ENCODE measurements at places on chromosomes 1 and 21.

GRCh38 chr1:230067871-230068620 is 1.0 kb downstream of the GALNT2 start:
- DNase-seq = no peak

DNA sequence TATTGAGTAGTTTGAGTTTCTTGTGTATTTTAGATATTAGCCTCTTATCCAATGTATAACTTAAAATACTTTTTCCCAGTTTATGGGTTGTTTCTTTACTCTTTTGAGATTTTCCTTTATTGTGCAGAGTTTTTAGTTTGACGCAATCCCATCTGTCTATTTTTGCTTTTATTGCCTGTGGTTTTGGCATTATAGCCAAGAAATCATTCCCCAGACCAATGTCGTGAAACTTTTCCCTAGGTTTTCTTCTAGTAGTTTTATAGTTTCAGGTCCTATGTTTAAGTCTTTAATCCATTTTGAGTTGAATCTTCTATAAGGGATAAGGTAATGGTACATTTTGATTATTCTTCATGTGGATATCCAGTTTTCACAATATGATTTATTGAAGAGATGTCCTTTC is 87.6 kb downstream of the LEPR start:
- no peak for DNase-seq

GRCh38 chr1:11741919-11742558 is 6.1 kb downstream of the AGTRAP start:
- DNase-seq = no peak

GRCh38 chr1:186689376-186689775 is 9.2 kb upstream of the PTGS2 start:
- no peak for DNase-seq

DNA sequence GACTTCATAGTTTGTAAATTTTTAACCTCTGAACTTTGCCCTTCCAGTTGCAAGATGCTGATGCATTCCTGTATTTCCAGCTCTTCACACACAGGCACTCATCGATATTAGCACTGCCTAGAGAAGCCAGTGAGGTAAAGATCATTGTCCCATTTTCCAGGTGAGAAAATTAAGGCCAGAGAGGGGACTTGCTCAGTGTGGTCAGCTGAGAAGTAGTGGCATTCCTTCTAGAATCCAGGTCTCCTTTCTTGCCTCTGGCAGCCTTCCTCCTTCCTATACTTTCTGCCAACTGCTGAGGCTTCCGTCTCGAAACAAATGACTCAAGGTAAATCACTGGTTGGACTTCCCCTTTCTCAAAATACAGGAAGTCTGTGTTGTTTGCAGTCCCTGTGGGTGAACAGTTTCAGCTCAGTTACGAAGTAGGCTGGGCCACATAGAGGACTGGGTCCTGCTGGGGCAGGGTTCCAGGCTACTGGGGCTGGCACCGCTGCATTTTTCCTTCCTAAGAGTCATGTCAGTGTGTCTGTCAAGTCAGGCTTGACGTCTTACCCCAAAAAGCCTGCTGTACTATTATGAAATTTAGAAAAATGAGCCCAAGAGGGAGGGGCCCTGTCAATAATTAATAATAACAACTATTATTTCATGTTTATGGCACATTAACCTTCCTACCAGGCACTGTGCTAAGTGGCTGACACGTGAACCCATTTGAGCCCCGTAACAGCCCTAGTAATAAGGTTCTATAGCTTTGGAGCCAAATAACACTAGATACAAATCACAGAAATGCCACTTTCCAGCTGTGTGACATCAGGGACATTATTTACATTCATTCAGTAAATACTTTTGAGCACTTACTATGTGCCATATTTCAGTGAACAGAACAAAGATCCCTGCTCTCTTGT is 16.6 kb upstream of the RNF19B start:
- DNase-seq = peak; percentile 18

DNA sequence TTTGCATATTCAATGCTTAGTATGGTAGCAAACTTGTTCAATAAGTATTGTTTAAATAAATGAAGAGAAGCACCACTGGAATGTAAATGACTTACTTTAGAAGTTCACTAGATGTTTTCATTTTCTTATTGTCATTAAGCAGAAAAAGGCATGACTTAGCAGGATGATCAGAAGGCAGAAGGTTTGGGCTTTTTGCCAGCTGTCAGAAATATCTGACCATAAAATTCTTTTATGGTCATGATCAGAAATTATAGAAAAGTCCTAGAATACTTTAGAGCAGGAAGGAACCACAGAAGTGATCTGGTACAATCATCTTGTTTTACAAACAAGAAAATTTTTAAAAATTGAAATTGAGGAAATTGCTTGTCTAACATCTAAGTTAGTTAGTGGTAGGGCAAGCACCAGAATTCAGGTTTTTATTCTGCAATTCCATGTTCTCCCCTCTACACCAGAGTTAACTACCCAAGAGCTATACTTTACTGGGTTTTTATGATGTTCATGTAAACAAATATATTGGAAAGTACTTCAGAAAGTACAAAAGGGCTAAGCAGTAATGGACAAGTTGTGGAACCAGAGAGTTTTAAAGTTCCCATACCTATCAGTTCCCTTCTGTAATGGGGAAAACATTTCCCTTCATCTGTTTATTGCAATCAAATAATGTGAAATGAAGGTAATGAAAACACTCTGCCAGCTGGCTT is 10.1 kb downstream of the FMO5 start:
- DNase-seq = no peak

GRCh38 chr1:171566467-171566866 is 55.6 kb upstream of the MYOCOS start:
- no peak for DNase-seq

DNA sequence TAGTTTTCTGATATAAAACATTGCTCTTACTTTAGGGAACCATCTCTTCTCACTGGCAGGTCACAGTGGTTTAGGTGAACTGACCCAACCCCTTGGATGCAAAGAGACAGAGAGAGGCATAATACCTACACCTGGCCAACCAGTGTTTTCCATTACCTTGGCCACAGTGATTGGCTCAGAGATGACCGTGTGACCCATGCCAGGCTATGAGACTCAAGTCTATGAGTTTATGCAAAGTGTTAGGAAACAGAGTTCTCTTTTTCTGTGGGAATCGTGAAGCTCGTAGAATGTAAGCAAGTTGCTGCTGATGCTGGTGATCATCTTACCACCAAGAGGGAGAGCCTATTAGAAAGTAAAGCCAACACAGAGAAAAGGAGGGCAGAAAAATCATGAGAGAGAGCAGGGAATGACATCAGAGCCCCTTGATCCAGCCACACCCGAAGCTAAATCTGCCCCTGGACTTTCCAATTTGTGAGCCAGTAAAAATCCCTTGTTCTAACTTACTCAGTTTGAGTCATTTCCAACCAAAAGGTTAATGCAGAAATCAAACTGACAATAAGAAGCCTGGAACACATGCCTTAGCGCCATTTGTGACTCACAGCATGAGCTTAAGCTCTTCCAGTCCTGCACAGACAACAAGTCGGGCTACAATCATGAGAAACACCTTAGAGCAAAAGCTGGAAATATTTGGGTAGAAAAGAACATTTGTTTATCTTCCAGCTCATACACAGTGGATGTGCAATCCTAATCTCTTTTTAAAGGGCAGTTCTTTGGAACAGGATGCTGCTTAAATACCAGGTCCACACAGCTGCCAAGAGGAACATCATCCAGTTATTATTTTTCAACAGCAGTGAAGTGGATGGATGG is 81.3 kb upstream of the KAZN start:
- no peak for DNase-seq

DNA sequence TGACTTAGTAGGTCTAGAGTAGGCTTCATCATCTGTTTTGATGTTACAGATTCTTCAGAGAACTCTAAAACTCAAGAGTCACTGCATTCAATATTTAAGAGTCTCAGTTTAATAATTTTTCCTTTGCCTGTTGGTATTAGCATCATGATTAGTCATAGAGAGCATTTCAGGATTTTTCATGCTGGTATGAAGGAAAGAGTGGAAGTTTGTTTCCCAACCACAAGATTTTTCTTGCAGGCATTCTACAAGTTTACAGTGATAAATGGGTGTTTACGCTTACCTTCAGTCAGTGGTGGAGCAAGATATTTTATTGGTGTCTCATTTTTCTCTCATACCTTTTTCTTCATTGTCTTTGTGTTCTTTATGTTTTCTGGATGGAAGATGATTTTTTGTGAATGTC is 58.4 kb upstream of the MYOCOS start:
- DNase-seq = no peak

GRCh38 chr1:51729824-51730301 is 113.0 kb downstream of the OSBPL9 start:
- DNase-seq = no peak

GRCh38 chr1:19260211-19261138 is 8.9 kb downstream of the MRTO4 start:
- no peak for DNase-seq

GRCh38 chr1:226355016-226355415 is 46.1 kb upstream of the LIN9 start:
- DNase-seq = no peak

GRCh38 chr1:150748878-150749719 is 16.5 kb downstream of the CTSS start:
- no peak for DNase-seq

GRCh38 chr1:91757763-91758460 is 128.0 kb downstream of the TGFBR3 start:
- DNase-seq = no peak

GRCh38 chr21:27700974-27701614 is 734.2 kb upstream of the ADAMTS5 start:
- peak; percentile 17 for DNase-seq

DNA sequence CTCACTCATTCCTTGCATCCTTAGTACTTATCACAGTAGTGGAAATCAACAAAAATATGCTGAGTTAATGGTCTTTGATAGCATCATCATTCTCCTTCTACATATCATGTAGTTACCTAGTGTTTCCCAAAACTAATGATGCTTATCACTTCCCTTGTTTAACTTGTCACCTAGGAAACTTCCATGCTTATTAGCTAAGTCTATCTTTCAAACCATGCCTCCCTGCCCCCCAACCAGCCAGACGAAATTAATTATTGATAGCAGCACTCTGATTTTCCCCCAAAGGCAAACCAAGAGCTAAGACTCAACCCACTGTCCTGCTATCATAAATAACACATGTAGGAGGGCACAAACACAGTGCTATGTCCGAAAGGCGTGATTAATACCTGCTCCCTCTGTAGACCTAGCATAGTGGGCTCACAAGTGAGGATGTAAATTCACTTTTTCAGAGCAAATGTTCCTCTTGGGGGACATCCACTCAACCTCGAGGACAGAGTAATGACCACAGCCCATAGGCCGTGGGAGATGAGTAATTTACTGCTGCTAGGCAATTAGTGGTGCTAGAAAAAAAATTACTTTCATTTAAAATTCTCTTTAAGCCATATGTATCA is 25.8 kb upstream of the LPAR3 start:
- DNase-seq = no peak

- DNase-seq = no peak
Observed at GRCh38 chr1:83033682-83034081, 965.2 kb downstream of the TTLL7 start.

DNA sequence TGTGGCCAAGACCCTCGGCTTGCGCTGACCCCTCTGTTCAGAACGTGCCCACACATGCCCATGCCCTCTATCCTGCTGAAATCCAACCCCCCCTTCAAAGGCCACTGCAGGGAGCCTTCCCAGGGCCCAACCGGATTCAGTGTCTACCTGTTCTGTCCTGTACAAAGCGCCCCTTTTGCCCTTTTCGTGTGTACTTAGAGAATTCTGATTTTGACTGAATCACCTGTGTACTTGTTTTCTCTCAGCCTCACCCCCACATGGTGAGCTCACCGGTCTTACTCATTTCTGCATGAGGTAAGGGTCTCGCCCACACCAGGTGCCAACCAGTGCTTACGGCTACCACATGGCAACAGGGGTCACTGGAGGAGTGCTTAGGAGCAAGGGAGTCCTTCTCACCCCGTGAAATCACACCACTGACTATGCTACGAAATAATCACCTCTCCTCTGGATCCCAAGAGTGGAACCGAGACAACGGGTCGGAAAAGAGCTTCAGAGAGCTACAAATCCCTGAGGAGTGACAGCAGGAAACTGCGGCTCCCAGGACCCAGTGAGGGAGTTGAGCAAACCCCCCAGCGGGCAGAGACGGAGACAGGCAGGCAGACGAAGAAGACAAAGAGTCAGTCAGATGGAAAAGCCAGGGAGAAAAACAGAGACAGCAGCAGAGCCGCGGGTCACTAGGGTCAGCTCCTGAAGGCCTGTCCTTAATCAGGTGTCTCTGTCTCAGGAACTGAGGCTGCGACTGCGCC is 2.1 kb upstream of the S100A2 start:
- DNase-seq = no peak

GRCh38 chr1:227869279-227869842 is 53.9 kb downstream of the PRSS38 start:
- no peak for DNase-seq

GRCh38 chr1:169513208-169513607 is 27.5 kb upstream of the SLC19A2 start:
- DNase-seq = no peak

- no peak for DNase-seq
Observed at GRCh38 chr21:38433471-38433870, 64.8 kb downstream of the ERG start.

- no peak for DNase-seq
Observed at GRCh38 chr1:218572050-218572449, 226.9 kb downstream of the TGFB2 start.

DNA sequence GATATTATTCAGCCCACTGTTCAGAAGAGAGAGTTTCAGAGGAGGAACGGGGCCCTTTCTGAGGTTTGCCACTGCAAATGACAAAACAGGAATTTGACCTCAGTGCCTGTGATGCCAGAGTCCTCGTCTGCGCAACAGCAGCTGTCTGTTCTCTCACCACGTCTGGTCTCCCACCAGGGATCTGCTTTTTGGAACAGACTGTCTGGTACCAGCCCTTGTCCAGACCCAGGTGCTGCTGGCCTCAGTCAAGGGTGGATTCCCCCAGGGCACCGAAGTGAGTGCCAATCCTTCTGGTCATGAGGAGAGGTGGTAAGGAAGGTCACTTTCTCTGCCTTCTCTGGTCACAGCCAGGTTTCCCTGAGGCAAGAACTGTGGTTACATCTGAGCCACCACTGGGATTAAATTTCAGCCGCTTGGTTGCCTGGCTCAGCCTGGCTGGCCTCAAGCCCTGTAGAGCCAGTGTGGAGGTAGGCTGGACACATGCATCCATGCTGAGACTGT is 2.3 kb upstream of the BCAN start:
- DNase-seq = no peak

GRCh38 chr1:188904201-188904600 is 1573.5 kb downstream of the BRINP3 start:
- no peak for DNase-seq

DNA sequence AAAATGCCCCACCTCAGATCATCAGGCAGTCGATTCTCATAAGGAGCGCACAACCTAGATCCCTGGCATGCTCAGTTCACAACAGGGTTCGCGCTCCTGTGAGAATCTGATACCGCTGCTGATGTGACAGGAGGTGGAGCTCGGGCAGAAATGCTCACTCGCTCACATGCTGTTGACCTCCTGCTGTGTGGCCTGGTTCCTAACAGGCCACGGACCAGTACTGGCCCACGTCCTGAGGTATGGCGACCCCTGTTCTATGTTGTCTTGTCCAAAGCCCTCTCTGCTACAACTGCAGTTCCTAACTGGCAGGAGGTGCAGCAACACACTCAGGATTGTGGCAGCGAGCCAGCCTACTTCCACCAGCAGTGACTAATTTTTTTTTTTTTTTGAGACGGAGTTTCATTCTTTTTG is 70.6 kb downstream of the CLSTN1 start:
- DNase-seq = peak; percentile 51

GRCh38 chr1:230140221-230141020 is 73.4 kb downstream of the GALNT2 start:
- DNase-seq = no peak
